ENCODE measurements at places on chromosomes 3 and 15. TPM values are rescaled to one million over a fixed set of nuclear protein-coding genes. Genes with fewer than 3 reads are reported as not detected.

The FAM162A gene
- 32.8 TPM for total RNA-seq

The RTP3 gene
- total RNA-seq: not detected

The UTS2B gene
- total RNA-seq: not detected

The SAMD7 gene
- not detected for total RNA-seq

The SPATA12 gene
- not detected for total RNA-seq

The CIAO2A gene
- total RNA-seq: 35.0 TPM

The GXYLT2 gene
- total RNA-seq: not detected

The COL8A1 gene
- not detected for total RNA-seq

The LSG1 gene
- 48.4 TPM for total RNA-seq
